ENCODE measurements at places on chromosomes 7 and 10. TPM values are rescaled to one million over a fixed set of nuclear protein-coding genes. Genes with fewer than 3 reads are reported as not detected.

FAM170B gene
- polyA plus RNA-seq = not detected

RBP4 gene
- polyA plus RNA-seq = not detected

AGAP9 gene
- polyA plus RNA-seq = not detected

TUBAL3 gene
- not detected for polyA plus RNA-seq

PAX4 gene
- polyA plus RNA-seq = not detected

DPP6 gene
- polyA plus RNA-seq = not detected

HOXA5 gene
- polyA plus RNA-seq = 1.1 TPM

ANKRD30A gene
- not detected for polyA plus RNA-seq

MPP7 gene
- polyA plus RNA-seq = 14.9 TPM

KIAA1549 gene
- polyA plus RNA-seq = not detected

MSMB gene
- not detected for polyA plus RNA-seq

CDC14C gene
- not detected for polyA plus RNA-seq

OR2A5 gene
- not detected for polyA plus RNA-seq

POU6F2 gene
- polyA plus RNA-seq = not detected

TMEM130 gene
- not detected for polyA plus RNA-seq

PON3 gene
- polyA plus RNA-seq = not detected

NFE2L3 gene
- polyA plus RNA-seq = 3.5 TPM

NPM3 gene
- 4.7 TPM for polyA plus RNA-seq

VWC2 gene
- polyA plus RNA-seq = not detected

PGAM2 gene
- polyA plus RNA-seq = not detected

INMT gene
- not detected for polyA plus RNA-seq

CPA2 gene
- not detected for polyA plus RNA-seq

UNCX gene
- polyA plus RNA-seq = not detected

HOXA9 gene
- polyA plus RNA-seq = 3.1 TPM

CDHR1 gene
- polyA plus RNA-seq = 5.9 TPM

MKX gene
- polyA plus RNA-seq = not detected

ASZ1 gene
- polyA plus RNA-seq = not detected

GRK5 gene
- polyA plus RNA-seq = 12.4 TPM

SERPINE1 gene
- 1.4 TPM for polyA plus RNA-seq

C10orf95 gene
- polyA plus RNA-seq = 0.59 TPM

DNAJB9 gene
- 40.7 TPM for polyA plus RNA-seq

LFNG gene
- 2.3 TPM for polyA plus RNA-seq

RFC2 gene
- polyA plus RNA-seq = 63.0 TPM

LLCFC1 gene
- not detected for polyA plus RNA-seq

IKZF1 gene
- 79.5 TPM for polyA plus RNA-seq

CAV1 gene
- polyA plus RNA-seq = not detected

CCL24 gene
- not detected for polyA plus RNA-seq

RHOBTB1 gene
- 0.64 TPM for polyA plus RNA-seq

HABP2 gene
- polyA plus RNA-seq = not detected

DEPP1 gene
- polyA plus RNA-seq = not detected
